ENCODE measurements at places on chromosomes 2 and 18. TPM values are rescaled to one million over a fixed set of nuclear protein-coding genes. Genes with fewer than 3 reads are reported as not detected.

SERPINB4 gene
- 0.09 TPM for total RNA-seq

DARS1 gene
- total RNA-seq: 52.2 TPM

TMEM182 gene
- total RNA-seq: 5.6 TPM

PLEKHH2 gene
- 2.1 TPM for total RNA-seq

SP140 gene
- total RNA-seq: not detected

DNAJC5G gene
- not detected for total RNA-seq

Measured in A549 treated with AZD2906 at 1 μM for 4 hours (cell line).